ENCODE measurements at places on chromosomes 16 and 17.

- DNase-seq: no peak
Measured at GRCh38 chr16:87165885-87166284, 151.3 kb downstream of the C16orf95 start.

DNA sequence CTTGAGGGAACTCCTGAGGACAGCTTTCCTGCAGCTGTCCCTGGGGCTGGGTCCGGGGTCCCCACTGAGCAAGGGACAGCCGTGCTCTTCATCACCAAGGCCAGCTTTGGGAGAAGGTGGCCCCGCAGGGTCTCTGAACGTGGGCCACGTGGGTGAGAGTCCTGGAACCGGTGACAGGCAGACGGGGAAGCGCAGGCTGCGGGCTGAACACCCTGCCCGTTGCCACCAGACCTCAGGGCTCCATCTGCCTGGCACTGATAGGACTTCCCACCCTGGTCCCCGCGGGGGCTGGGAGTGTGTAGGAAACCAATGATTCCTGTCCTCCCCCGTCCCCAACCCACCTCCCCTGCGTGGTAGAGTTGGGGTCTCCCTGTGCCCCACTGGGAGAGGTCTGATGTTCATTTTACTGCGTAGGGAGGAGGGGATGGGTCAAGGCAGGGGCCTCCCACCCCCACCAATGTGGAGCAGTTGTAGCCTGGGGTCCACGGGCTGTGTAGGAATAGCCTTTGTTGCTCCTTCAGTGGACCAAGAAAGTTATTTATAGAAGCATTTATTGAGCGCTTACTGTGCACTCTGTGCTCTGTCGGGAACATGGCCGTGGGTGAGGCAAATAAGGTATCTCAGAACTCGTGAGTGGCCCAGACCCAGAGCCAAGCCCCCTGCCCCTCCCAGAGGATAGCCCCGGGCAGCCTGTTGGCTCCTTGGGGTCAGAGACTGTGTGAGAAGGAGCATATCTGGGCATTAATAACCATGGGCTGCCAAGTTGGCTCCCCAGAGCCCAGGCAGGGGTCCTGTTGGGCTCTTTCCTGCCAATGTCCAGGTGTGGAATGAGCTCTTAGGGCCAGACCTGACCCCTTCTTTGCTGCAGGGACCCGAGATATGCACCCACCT is 1.3 kb downstream of the ADGRG1 start:
- no peak for DNase-seq

DNA sequence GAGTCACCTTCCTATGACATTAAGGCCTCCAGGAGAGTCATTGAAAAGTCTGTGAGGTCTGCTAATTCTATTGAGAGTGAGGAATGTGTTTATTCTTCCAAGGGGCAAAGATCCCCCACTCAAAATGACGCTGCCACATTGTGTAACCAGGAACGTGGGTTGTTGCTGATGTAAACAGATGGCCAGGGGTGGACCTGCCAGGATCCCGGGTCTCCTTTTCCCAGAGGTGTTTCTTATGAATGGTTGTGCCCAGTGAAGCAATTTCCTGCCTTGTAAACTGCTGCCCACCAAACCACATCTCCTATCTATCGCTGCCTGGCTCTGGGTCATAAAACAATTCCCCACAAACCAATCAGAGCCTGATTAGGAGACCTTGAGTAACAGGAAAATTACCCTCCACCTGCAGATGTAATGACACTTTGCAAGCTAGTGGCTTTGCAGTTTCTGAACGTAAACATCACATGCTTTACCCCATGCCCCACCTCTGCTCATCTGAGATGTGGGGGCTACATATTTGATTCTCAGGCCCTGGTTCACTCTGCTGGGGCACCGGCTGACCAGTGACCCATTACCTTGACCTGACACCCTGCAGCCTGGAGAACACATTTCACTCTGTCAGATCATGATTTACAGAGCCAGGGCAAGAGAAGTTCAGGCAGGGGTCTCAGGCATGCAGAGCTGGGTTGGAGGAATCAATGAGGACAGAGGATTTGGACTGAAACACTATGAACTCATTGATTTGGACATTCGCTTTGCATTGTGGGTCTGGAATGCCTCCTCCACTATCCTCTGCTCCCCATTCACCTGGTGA is 33.1 kb upstream of the DDX52 start:
- no peak for DNase-seq

DNA sequence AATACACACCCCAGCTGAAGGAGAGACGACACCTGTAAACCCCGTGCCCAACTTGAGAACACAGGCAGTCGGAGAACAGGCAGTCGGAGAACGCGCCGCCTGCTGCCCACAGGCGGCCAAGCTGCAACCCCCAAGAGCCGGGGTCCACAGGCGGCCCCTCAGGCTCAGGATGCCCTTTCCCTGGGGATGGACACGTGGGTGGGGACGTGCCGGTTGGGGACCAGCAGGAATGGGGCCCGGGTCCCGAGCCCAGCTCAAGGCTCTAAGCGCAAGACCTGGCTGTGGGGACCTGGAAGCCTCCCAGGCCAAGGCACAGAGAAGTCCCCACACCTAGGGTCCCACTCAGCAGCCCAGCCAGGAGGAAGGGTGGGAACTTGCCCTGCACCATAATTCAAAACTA is 79.5 kb upstream of the GNG13 start:
- DNase-seq: no peak

GRCh38 chr16:12499032-12499745 is 304.5 kb downstream of the CPPED1 start:
- DNase-seq: no peak

GRCh38 chr17:58383892-58384462 is 32.0 kb upstream of the SUPT4H1 start:
- no peak for DNase-seq

GRCh38 chr17:16920628-16921020 is 51.3 kb downstream of the TNFRSF13B start:
- DNase-seq: no peak

DNA sequence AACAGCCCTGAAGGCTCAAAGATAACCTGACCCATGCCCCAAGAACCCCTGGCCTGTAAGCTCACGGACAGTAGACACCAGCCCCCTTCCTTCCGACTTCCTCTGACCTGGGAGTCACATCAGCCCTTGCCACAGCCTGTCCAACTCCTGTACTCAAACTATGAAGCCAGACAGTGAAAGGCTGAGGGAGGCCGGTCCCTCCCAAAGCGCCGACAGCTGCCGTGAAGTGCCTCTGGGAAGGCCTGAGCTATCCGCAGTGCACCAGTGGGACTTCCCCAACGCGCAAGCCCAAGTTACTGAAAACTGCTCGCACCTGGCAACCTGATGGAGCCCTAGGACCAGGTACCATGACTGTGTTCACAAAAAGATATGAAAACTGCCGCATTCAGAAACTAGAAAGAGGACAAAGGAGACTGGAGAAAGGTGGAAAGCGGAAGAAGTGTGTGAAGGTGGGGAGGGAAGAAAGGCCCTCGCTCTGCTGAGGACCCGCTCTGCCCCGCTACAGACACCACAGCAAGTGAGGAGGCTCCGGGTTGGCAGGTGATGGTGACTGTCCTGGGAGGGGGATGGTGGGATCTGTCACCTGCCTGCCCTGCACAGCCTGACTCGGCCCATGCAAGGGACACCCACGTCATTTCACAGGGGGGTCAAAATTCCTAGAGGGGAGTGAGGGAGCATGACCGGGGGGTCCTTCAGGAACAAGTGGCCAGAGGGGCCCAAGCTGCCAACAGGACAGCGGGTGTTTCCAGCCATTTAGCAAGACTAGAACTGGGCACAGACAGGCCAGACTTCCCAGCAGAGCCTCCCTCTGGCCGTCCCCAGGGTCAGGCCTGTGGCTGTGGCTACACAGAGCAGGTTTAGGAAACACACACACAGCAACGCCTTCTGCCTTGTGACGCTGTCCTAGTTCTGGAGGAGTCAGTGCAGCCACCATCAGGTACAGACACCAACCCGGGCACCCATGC is 13.1 kb upstream of the TRAP1 start:
- DNase-seq: no peak

- DNase-seq: no peak
Measured at GRCh38 chr17:43430936-43431713, 32.3 kb downstream of the ARL4D start.

DNA sequence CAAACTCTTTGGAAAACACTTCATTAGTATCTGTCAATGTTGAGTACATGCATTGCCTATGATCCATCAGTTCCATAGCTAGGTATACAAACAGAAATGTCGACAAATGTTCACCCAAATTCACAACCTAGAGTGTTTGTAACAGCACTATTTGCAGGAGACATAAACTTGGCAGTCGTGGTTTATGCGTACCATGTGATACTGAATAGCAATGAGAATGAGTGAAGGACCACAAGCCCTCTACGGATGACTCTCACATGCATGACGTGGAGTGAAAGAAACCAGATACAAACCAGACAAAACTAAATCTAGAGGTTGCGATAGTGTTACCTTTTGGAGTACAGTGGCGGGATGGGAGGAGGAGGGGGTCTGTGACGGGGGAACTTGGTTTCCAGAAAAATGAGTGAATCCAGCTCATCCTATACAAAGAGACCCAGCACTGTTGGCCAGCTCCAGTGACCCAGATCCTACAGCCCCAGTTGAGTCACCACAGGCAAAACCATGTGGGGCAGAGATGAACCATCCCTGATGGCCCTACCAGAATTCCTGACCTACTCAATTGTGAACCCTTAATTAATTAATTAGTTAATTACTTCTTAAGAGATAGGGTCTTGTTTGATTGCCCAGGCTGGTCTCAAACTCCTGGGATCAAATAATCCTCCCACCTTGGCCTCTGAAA is 15.9 kb upstream of the ULK2 start:
- DNase-seq: no peak
